CD8-positive, alpha-beta T cell (primary cell): ENCODE measurements at places on chromosomes 13 and 19. TPM values are rescaled to one million over a fixed set of nuclear protein-coding genes. Genes with fewer than 3 reads are reported as not detected.

FXYD1 gene
- total RNA-seq, result 1.2 TPM

KLK5 gene
- total RNA-seq, result not detected

LHB gene
- not detected for total RNA-seq

ZNF582 gene
- total RNA-seq, result 4.6 TPM

TMPRSS9 gene
- not detected for total RNA-seq

ZNF723 gene
- not detected for total RNA-seq

ZNF416 gene
- 7.7 TPM for total RNA-seq

TEX101 gene
- total RNA-seq, result not detected

ZSCAN4 gene
- total RNA-seq, result not detected

NLRP5 gene
- not detected for total RNA-seq

ZNF382 gene
- 4.6 TPM for total RNA-seq

NRTN gene
- 0.38 TPM for total RNA-seq

CEACAM18 gene
- total RNA-seq, result not detected

MBD3L5 gene
- not detected for total RNA-seq

DNA sequence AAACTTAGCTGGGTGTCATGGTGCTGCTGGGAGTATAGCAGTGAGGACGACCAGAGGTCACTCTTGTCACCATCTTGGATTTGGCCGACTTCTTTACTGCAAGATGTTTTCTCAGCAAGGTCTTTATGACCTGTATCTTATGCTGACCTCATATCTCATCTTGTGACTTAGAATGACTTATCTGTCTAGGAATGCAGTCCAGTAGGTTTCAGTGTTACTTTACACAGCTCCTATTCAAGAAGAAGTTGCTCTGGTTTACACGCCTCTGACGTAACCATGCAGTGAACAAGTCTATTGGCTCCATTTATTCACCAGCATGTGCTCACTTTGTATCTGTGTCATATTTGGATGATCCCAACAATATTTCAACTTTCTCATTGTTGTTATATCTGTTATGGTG is 26.7 kb downstream of the ZNF850 start:
- no peak for DNase-seq

- DNase-seq, result no peak
These were observed 4.6 kb upstream of the FFAR3 start for GRCh38 chr19:35353635-35354034.

GRCh38 chr19:55081770-55082019 is 6.0 kb downstream of the EPS8L1 start:
- DNase-seq, result no peak

DNA sequence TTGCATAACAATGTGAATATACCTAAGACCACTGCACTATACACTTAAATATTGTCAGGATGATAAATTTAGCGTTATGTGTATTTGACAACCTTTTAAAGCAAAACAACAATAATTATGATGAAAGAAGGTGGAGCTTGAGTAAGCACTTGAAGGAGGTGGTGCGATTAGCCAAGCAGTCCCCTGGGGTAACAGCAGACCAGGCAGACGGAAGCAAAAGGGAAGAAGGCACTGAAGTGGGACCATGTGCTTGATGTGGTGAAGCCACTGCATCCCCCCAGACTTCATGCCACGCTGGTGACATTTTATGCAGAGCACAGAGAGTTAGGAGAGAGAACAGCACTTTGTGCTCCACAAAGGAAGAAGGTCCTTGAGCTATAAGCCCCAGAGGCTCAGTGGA is 58.3 kb upstream of the ZNF507 start:
- no peak for DNase-seq

- peak; percentile 31 for DNase-seq
These were observed 156.6 kb downstream of the TM9SF2 start for GRCh38 chr13:99657848-99658260.

DNA sequence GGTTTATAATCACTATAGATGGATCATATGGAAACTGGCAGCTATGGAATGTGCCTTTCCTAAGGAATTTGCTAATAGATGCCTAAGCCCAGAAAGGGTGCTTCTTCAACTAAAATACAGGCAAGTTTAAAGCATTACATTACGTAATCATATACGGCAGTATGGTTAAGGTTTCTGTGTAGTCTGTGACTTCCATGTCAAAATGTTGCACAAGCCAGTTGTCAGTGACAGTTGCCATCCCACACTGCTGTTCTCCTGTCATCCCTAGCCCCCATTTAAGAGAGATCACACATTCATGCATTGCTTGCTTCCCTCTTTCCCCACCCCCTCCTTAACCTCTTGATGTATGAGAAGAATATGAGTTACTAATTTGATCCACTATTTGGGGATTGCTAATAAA is 47.3 kb downstream of the BRCA2 start:
- DNase-seq, result no peak

- DNase-seq, result no peak
These were observed 3.8 kb downstream of the GJB2 start for GRCh38 chr13:20188667-20189553.

- DNase-seq, result no peak
These were observed 844 bp downstream of the ARRDC2 start for GRCh38 chr19:18008814-18009213.

- DNase-seq, result no peak
These were observed 15.0 kb upstream of the DHRS12 start for GRCh38 chr13:51818781-51819511.

GRCh38 chr13:75963302-75963701 is 327.2 kb downstream of the LMO7 start:
- DNase-seq, result no peak

DNA sequence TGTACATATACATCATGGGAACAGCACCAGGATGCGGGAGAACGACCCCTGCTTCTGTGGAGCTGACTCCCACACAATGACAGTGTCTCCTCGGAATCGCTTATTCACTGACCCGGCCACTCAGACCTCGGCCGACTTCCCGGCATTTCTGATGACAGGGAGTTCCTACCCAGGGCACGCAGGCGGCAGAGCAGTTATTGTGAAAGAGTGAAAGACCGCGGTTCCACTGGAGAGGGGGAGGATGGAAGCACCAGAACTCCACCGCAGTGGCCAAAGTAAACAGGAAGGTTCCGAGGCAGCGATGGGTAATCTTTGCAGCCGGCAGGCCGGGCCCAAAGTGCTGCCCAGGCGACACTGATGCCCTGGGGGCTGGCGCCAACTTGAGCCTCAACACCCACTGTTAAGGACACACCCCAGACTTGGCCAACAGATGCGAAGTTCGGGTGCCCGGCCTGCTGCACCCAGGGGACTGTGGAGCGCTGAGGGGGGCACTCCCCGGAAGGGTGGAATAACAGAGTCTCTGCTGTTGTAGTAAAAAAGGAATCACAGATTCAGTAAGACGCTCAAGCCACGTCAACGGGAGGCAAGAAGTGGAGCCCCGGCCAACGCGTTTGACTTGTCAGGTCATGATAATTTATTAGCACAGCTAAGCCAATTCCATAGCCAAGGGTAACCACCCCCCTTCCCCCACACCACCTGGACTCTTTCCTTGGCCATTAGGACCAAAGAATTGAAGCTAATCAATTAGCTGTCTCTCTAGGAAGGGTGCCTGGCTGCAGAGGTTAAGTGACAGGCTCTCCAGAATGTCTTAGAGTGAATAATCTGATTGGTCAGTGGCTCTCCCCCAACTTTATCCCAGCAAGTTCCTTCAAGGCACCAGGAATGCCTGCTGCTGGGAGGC is 5.8 kb downstream of the MLLT1 start:
- DNase-seq, result no peak

DNA sequence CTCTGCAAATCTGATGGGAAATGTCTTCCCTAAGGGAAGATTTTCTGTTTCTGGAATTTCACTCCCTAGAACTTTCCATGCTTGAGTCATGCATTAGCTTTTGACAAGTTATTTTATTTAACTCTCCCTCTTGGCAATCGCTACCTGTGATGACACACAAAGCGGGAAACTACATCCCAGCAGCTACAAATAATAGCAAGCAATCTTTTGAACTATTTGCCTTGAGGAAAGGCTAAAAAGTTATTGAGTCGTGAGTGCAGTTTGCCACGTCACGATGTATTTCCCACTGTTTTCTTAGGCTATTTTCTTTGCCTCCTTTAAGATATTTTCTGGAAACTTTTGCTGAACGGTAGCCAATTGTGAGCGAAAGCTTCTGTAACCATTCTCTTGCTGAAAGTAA is 353.3 kb upstream of the HTR2A start:
- DNase-seq, result no peak

DNA sequence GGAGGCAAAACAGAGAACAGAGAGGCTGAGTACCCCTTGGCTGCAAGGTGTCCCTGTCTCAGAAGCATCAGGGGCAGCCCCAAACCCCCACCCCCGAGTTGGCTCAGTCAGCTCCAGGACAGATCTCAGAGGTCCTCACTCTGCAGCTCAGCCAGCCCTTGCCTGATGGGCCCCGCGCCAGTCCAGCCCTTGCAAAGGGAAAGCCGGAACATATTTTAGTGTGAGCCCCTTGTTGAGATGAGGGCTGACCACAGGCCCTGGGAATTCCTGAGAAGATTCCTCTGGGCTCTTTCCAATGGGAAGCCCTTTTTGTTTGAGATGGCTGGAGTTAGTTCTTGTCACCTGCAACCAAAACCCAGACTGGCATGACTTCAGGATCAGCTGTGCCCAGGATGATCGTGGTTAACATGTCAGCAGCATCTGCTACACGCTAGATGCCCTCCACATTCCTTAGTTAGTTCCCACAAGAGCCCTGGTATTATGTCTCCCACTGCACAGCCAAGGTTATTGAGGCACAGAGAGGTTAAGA is 33.9 kb upstream of the CCNE1 start:
- DNase-seq, result no peak

DNA sequence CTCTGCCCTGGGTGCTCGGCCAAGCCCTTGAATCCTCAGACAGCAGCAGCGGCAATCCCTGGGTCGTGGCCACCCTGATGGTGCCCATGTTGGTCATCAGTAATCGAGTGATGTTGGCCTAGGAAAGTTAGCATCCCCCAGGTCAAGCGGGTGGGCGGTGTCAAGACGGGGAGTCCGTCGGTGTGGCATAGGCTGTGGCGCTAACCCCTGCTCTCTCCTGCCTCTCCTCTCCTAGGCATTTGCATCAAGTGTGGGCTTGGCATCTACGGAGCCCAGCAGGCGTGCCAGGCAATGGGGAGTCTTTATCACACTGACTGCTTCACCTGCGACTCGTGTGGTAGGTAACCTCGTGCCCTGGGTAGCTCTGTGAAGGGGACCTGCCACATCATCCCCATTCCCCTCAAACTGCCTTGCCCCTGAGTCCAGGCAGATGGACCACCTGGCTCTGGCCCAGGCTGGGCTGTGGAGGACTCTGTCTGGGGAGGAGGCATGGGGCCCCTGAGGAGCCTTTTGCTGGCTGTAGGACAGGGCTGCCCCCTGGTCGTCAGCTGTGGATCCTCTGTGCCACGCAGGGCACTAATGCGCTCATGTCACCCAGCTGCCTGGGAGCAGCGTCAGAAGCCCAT is 8.7 kb downstream of the WTIP start:
- DNase-seq, result no peak

DNA sequence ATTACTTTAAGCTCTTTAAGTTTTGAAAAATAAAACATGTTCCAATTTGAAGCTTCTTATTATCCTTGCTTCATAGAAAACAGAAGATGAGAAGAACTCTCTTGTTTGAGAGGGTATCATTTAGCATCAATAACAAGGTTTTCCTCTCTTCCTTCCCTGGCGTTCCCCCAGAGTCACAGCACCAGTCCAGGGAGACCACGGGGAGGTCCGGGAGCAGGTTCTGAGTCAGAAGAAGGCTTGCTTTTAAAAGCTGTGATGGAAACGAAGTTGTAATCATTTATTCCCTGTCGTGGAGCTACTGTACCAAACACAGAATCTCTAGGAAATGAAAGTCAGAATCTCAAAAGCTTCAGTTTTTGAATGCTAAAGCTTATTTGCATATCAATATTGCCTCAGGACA is 174.0 kb upstream of the LSM14A start:
- no peak for DNase-seq

DNA sequence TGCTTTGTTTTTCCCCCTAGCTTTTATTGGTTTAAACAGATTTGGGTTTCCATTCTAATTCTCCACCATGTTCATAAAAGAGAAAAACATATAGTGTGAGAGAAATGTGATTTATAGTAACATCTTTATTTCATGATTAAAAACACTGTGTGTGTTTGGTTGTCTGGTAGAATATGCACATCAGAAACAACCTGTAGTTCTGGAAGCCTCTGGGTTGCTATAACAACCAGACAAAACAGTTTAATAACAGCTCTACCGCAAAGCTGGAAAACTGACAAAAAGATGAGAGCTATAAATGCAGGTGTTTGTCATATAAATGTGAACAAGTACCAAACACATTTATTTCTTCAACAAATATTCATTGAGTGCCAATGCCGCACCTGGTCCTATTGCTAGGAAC is 9.8 kb downstream of the KBTBD6 start:
- DNase-seq, result no peak

GRCh38 chr13:29676535-29676934 is 81.0 kb upstream of the SLC7A1 start:
- no peak for DNase-seq

DNA sequence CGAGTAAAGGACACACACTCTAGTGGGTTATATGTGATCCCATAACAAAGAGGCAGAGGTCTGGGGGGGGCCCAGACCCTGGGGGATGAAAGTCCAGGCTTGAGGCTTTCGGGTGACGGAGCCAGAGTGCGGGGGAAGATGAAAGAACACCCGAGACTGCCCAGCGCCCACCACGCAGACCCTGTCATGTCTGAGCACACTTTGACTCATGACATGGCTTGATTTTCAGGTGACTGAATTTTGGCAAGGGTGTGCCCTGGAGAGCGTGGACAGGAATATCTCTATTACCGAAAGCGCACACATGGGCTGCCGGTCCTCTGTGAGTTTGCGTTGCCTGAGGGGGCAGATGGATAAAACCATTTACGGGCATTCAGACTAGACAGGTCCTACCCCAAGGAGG is 192.0 kb upstream of the SOX1 start:
- no peak for DNase-seq

GRCh38 chr19:33280351-33280921 is 21.9 kb downstream of the CEBPA start:
- no peak for DNase-seq

GRCh38 chr13:50220938-50221337 is 205.7 kb downstream of the KCNRG start:
- no peak for DNase-seq

DNA sequence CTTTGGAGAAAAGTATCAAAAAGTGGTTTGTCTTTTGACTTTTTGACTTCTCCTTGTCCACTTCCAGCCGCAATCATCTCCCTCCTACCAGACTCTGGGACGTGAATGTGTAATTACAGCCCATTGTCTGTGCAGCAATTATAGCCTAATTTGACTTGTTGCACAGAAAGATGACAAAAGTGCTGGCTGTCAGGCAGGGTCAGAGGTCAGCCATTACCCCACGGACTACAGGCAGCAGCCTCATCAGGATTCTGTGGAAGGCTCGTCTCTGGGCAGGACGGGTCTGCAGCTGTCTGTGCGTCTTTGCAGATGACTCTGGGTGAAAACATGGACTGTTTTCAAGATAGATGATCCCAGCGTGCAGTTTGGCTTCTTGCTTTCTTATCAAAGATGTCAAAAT is 102.2 kb upstream of the EDNRB start:
- no peak for DNase-seq

DNA sequence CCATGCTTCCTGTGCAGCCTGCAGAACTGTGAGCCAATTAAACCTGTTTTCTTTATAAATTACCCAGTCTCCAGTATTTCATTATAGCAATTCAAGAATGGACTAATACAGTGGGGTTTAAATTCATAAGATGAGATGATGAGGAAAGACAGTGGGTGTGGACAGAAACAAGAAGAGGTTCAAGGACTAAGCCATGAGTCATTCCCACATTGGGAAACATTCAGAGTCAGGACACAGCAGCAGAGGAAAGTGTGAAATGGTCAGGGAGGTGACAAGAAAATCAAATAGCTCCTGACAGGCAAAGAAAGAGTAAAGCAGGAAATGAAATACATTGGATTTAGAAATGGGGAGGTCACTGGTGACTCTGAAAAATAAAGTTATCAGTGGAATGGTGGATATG is 9.1 kb downstream of the ZNF841 start:
- no peak for DNase-seq

- no peak for DNase-seq
These were observed 292.7 kb downstream of the SUCLA2 start for GRCh38 chr13:47708386-47708785.
